ENCODE measurements at places on chromosomes 5 and 9.

DNA sequence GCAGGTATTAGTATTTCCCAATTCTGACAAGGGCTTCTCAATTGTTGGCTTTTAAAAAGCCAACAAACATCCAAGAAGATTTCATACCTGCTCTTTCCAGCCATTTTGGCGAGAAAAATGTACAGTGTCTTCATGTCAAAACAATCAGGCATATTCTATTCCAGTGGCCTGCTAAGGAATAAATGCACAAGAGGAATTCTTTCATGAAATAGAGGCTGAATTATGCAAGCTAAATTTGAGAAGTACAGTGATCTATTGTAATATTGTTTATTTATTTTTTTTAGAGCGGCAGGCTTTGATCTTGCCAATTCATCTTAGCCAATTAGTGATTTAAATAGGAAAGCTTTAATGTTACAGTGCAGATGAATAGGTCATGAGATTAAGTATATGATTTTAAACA lies 49.3 kb downstream of the NLN start:
- no peak for DNase-seq

GRCh38 chr9:69176471-69177171 lies 2.5 kb downstream of the TJP2 start:
- peak; percentile 28 for DNase-seq

- DNase-seq = no peak
Observed at GRCh38 chr5:3619579-3619978, 23.9 kb downstream of the IRX1 start.

GRCh38 chr5:55316837-55317236 lies 9.0 kb downstream of the MTREX start:
- no peak for DNase-seq

DNA sequence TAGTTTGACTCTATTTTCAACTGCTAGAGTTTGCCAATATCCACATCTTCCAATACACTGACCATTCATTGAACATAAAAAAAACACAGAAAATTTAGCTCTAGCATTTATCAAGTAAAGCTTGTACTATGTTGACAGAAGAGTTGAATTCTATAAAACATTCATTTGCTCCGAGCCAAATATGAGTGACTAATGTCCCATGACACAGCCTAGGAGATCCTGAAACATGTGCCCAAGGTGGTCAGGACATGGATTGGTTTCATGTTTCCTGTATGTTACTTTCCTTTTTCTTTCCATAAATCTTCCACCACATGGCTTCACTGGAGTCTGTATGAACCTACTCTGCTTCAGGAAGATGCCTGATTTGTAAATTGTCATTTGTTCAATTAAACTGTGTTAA lies 122.4 kb upstream of the PRDM9 start:
- DNase-seq = no peak

DNA sequence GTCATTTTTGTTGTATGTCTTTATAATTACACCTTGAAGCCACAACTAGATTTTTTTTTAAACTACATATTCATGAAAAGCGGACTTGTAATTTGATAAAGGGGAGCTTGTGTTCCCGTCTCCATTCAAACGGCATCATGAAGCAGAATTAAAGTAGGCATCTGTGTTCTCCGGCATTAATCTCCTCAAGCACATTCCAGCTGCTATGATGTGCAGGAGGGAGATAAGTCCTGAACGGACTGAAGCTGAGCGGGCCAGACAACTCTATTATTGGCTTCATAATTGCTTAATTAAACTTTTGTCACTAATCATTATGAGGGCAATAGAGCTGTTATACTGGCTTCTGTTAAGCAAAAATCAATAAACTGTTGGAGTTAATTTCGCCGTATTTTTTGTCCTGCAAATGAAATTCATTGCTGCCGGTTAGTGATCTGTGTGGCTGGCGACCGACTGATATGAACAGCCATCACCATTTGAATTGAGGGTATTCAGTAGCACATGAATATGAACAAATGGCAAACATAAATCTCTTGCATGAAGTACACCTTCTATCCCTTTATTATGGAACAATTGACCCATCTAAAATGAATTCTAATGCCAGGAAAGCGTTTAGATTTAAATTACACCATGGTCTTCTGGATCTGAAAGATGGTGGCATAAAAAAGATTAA lies 408.8 kb upstream of the IRX1 start:
- no peak for DNase-seq

- no peak for DNase-seq
Observed at GRCh38 chr9:135650408-135650807, 11.1 kb upstream of the GLT6D1 start.

GRCh38 chr5:66757834-66758371 lies 161.7 kb downstream of the MAST4 start:
- DNase-seq = no peak

DNA sequence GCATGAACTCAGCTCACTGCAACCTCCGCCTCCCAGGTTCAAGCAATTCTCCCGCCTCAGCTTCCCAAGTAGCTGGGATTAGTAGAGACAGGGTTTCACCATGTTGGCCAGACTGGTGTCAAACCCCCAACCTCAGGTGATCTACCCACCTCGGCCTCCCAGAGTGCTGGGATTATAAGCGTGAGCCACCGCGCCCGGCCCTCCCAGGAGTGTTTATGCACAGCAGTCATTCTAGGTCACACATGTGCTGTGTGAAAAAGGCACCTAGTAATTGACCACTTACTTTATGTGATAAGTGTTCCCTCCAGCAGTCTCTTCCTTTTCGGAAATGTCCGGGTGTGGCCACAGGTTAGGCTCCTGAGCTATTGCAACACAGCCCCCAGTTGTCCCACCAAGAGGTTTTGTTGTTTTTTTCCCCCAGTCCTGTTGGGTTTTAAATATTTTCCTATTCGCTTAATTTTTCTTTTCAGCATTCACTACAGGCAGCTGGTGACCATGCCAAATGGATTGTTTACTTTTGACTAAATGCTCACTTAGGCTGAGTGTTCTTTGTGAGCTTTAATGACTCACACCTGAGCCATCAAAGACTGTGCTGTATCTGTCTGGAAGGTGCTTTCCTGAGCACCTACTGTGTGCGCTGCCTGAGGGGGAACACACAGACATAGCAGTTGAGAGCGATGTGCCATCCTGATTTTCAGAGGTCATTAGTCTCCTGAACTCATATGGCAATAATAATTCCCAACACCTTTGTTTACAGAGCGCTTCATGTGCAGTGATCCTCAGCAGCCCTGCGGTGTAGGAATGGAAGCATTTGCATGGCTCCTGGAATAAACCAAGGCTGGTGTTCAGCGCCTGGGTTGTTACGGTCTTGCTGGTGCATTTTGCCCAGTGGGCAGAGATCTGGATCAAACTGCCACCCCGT lies 94.3 kb downstream of the MVB12B start:
- DNase-seq = no peak

- no peak for DNase-seq
Observed at GRCh38 chr9:100066539-100066938, 32.3 kb downstream of the ERP44 start.

DNA sequence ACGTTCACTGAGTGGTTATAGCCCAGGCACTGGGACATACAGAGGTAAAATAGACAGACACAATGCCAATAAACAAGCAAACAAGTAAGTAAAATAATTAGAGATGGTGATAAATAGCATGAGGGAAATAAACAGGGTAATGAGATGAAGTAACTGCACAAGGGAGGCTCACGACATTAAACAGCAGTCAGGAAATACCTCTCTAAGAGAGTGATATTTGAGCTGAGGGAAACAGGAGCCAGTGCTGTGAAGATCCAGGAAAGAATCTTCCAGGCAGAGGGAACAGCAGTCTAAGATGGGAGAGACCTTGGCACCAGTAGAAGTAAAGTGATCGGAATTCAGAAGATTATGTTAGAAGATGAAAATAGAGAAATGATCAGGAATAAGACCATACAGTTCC lies 279.4 kb downstream of the HINT1 start:
- DNase-seq = no peak

- no peak for DNase-seq
Observed at GRCh38 chr5:177018341-177018740, 4.2 kb upstream of the ZNF346 start.

DNA sequence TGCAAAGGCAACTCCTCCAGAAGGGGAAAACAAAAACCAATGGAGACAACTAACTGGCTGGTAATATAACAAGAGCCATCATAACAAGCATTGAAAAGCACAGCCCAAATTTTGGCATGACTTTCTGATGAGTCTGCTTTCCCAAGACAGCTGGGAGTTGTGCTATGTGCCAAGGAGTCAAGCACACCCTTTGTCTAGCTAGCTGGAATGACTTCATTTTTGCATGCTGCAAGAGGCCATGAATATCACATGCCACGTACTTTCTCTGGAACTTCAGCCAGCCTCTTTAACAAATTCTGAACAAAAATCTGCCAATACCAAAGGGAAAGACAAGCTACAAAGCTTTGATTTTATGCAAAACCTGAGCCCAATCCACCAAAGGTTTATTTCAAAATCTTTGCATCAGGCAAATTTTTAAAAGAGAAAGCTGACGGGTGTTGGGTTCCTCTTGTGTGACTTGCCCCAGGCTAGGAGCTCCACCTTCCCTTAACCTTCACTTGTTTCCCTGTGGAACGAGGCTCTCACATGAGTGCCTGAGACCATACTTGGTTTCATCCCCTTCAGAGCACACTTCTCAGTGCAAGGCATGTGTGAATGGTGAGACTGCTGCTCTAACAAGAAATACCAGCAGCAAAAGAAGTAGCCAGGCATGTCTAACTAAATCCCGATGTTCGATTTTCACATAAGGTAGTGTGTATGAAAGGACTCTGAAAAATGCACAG lies 47.3 kb downstream of the S1PR3 start:
- DNase-seq = no peak

DNA sequence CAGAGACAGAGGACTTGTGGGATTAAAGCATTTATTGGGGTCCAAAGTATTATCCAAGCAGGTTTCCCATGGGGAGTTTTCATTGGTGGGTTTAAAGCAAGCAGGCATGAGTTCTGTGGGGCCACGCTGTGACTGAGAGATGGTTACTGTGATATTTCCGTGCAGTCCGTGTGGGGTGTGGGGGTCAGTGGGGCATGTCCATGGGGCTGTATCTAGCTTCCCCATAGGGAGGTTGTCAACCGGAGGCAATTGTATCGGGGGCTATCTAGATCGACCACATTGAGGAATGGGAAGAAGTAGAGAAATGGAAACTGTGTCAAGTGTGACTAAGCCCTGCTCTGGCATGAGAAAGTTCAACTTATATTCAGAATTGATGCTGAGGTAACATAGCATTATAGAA lies 7.1 kb upstream of the RPS23 start:
- DNase-seq = no peak

- no peak for DNase-seq
Observed at GRCh38 chr9:33106827-33107621, 30.6 kb upstream of the SMU1 start.

DNA sequence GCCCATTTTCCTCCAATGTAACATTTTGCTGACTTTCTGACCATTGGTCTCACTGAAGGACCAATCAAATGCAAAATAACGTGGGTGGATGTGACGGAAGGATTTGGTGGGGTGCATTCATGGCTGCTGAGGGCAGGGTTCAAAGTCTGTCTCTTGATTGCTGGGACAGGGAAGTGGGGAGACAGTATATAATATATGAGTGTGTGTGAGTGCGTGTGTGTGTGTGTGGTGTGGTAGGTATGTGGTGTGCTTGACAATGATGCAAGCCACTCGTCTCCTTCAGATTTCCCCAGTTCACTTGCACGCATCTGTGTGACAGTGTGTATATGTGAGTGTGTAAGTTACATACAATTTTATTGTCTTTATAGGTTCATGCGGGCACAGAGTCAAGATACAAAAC lies 477.3 kb downstream of the DIRAS2 start:
- no peak for DNase-seq

DNA sequence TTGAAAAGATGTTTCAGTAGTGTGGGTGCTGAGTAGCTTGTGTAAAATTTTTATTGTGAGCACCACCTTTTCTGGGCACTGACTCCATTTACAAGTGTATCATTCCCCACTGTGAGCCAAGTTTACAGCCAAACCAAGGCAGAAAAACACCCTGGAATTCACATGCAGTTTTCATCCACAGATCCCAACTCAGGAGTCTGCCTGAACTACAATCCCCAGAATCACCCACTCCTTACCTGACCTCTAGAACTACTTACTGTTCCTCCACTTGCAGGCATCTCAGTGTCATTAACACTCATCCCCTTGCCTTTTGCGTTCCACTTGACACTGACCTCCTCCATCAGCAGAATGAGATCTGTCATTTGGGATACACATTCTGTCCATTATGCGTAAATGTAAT lies 2042.6 kb upstream of the CDH6 start:
- no peak for DNase-seq

GRCh38 chr5:150789943-150790611 lies 11.5 kb downstream of the SMIM3 start:
- DNase-seq = peak; percentile 49

GRCh38 chr5:174844971-174845370 lies 120.6 kb downstream of the MSX2 start:
- DNase-seq = no peak

- DNase-seq = peak; percentile 52
Observed at GRCh38 chr5:151903243-151903653, 21.4 kb downstream of the GLRA1 start.

DNA sequence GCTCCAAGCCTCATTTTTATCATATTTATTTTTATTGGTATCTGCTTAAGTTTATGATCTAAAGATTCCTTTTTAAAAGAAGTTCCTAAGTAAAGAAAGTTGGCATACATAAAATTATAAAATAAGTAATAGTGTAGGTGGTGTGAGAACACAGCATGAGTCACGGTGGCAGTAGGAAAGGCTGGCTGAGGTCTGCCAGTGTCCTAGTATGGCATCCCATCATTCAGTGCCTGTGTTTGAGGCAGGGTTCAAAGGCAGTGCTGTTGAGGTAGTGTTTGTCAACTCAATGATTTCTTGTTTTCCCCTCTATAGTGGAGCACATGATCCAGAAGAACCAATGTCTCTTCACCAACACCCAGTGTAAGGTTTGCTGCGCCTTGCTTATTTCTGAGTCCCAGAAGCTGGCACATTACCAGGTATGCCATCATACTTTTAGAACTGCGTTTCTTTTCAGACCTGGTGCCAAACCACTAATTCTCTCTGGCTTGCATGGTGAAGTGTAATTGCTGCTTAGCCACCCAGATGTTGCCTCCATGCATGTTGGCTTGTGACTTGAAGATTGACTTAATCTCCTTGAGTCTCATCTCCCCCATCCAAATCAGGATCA lies 18.4 kb downstream of the ZNF346 start:
- DNase-seq = no peak

- no peak for DNase-seq
Observed at GRCh38 chr5:126561908-126562307, 33.1 kb downstream of the ALDH7A1 start.

GRCh38 chr9:108473209-108474112 lies 382.3 kb downstream of the ACTL7B start:
- DNase-seq = no peak

- DNase-seq = no peak
Observed at GRCh38 chr9:37909326-37909725, 5.4 kb upstream of the SLC25A51 start.

GRCh38 chr5:95827892-95828246 lies 5.3 kb upstream of the GLRX start:
- no peak for DNase-seq

DNA sequence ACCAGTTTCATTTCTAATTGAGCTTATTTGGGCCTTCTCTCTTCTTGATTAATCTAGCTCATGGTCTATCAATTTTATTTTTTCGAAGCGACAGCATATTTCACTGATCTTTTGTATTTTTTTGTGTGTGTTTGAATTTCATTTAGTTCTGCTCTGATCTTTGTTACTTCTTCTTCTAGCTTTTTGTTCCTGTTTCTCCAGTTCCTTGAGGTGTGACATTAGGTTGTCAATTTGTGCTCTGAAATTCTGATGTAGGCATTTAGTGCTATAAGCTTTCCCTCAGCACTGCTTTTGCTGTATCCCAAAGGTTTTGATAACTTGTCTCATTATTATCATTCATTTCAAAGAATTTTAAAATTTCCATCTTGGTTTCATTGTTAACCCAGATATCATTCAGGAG lies 67.3 kb downstream of the STRBP start:
- DNase-seq = no peak

GRCh38 chr9:68895741-68896478 lies 118.0 kb downstream of the PRKACG start:
- peak; percentile 20 for DNase-seq
